CD4-positive, alpha-beta T cell treated with Interleukin-15 for 4 hours (primary cell): ENCODE measurements at places on chromosomes 3 and 15.

DNA sequence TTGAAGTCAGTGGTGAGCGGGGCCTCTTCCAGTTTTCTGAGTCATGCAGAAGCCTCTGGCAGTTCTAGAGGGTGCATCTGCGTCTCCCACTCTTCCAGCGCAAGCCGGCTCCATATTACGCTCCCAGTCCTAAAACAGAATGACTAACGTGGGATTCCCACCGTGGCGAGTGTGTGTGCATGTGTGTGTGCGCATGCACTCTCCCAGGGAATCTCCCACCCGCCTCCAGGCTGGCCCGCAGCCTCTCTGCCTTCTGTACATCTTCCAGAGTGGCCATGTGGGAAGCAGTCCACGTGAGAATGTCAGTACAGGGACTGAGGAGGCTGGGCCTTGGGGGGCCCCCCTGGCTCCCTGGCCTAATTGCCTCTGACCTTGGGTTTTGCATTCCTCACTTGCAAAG is 87.7 kb downstream of the LSM3 start:
- DNase-seq = no peak

- no peak for DNase-seq
Observed at GRCh38 chr3:63067999-63068645, 192.9 kb upstream of the CADPS start.

- no peak for DNase-seq
Observed at GRCh38 chr3:165464736-165465135, 268.6 kb upstream of the SLITRK3 start.

GRCh38 chr3:183265834-183266417 is 12.9 kb downstream of the B3GNT5 start:
- peak; percentile 34 for DNase-seq

GRCh38 chr3:15610082-15610759 is 8.7 kb downstream of the BTD start:
- no peak for DNase-seq

- no peak for DNase-seq
Observed at GRCh38 chr3:112425858-112426750, 73.2 kb downstream of the BTLA start.

GRCh38 chr15:76636059-76636458 is 269.1 kb downstream of the SCAPER start:
- DNase-seq = no peak

DNA sequence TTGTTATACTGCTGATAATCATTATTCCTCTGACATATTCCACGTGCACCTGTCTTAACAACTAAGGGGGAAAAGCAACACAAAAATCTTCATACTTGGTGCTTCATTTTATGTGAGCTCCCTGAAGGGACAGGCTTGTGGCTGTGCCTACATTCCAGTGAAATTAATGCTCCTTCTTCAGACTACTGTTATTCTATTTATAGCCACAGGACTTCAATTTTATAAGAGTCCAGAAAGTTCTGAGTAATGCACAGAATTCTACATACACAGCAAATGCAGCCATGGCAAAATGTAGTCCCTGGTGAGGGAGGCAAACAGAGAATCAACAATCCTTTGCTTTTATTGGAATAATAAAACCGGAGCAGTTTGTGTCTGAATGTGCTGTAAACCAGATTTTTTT is 417.1 kb downstream of the RBMS3 start:
- no peak for DNase-seq

- DNase-seq = no peak
Observed at GRCh38 chr15:69540622-69541021, 88.0 kb downstream of the RPLP1 start.

DNA sequence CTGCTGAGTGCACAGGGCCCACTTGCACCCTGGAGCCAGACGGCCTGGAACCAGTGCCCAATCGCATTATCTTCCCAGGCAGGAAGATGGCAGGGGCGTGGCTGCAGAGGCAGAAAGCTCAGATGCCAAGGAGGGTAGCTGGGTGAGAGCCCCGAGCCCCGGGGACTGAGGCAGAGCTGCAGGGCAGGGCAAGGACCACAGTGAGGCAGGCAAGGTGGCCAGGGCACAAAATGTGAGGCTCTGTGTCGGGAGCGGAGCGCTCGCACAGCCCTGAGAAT is 1.6 kb upstream of the CCDC33 start:
- no peak for DNase-seq

DNA sequence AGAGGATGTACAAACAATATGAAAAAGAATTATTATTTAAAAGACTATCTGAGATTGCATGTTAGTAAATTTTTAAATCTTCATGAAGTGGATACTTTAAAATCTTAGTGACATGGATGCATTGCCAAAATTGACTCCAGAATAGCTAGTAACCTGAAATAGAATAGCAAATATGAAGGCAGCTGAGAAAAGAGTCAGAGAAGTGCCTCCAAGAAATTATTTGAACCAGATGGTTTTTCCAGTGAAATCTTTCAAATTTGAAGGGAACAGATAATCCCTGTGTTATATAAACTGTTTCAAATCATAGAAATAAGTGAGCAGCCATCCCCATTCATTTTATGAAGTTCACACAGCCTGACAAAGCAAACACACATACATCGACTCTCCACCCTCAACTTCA is 29.6 kb downstream of the FSIP1 start:
- DNase-seq = no peak

- DNase-seq = no peak
Observed at GRCh38 chr3:72245183-72245811, 460.3 kb upstream of the PROK2 start.

DNA sequence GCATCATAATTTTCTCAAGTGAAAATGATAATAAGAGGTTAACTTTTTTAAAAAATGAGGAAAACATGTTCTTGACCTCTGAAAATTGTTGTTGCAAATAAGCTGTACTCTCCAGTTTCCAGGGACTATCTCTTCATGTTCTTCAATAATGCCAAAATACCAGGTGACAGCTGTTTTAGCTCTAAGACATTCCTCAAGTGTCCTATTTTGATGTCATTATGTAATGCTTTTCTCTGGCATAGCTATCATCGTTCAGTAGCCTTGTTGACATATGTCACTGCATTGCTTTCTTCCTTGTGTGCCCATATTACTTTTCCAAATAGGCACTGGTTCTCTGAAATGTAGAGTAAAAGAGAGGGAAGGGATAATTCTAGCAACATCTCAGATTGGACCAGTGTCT is 5.7 kb upstream of the FILIP1L start:
- DNase-seq = no peak

DNA sequence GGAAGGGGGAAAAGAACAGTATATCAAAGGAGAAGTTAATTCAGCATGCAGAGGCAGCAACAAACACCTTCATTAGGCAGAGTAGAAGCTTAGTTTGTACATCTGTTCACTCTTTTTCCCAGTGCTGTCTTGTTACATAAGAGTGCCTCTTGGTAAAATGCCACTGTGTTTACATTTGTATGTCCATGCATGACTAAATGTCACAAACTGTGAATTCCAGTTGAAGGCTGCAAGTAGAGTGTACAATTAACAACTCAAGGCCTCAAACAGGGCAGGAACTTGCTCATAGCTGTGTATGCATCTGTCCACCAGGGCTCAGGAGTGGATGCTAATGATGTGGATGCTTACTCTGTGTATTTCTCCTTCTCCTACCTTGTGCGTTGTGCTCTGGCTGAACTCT is 214.2 kb upstream of the TPM1 start:
- DNase-seq = no peak

DNA sequence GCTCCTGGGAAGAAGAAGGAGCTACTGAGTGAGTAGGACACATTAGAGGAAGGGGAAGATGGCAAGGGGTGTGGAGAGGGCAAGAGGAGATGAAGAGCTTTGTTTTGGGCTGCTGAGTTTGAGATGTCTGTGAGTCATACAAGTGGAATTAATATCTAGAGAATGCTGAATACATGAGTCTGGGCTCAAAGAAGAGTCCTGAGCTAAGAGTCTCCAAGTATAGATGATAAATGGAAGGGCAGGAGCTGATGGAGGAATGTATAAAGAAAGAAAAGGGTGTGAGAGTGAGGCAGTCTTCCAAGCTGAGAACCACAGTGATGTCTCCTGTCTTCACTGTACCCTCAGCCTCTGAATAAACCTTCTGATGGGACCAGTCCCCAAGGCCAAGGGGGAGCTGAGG is 205.5 kb upstream of the MRPL3 start:
- DNase-seq = no peak

GRCh38 chr15:32859251-32859650 is 141.4 kb downstream of the GREM1 start:
- no peak for DNase-seq

- DNase-seq = peak; percentile 4
Observed at GRCh38 chr15:82986442-82986780, 401 bp downstream of the RAMAC start.

DNA sequence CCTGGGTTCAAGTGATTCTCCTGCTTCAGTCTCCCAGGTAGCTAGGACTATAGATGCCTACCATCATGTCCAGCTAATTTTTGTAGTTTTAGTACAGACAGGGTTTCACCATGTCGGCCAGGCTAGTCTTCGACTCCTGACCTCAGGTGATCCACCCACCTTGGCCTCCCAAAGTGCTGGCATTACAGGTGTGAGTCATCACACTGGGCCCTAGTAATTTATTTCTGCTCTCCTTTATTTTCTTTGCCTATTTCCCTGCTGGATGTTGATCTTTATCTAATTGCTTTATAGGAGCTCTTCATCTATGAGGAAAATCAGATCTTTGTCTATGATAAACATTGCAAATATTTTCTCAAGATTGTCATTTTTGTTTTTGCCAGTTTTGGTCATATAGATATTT is 31.7 kb downstream of the UQCC5 start:
- no peak for DNase-seq

DNA sequence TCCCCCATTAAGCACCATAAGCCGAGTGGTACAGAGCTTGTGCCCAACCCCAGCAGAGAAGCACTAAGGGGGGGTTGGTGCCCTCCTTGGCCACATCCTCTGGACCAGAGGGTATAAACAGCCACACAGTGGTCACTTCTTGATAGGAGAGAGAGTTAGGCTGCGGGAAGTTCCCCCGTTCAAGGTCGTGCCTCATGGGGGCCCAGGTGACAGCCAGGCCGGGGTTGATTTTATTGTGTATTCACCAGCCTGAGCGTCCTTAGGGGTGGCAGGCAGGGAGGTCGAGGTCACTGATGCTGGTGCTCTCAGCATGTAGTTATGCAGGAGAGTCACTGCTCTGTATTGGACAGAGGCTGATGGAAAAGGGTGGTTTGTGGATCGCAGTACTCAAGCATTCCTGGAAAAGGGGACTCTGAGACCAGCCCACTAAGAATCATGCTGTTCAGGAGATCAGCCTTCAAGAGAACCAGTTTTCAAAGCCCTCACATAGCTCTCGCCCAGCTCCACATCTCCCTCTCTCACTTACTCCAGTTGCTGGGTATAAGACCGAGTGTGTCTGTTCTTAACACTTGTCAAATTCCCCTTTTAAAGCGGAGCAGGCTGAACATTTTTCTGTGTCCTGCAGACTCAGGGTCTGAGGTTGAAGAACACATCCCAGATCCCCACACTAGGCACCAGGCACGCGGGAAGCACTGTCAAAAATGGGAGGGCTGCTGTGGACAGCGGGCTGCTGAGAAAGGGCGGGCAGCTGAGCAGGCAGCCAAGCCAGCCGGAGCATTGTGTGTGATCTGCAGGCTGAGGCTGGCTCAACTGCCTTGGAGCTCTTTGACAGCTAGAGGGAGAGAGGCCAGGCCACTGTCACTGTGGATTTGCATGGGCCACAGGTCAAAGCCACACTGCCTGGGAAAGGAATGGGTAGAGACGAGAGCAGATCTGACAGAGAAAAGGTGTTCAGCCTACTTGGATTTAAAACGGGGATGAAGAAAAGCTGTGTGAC is 279.3 kb upstream of the LRRFIP2 start:
- DNase-seq = no peak

DNA sequence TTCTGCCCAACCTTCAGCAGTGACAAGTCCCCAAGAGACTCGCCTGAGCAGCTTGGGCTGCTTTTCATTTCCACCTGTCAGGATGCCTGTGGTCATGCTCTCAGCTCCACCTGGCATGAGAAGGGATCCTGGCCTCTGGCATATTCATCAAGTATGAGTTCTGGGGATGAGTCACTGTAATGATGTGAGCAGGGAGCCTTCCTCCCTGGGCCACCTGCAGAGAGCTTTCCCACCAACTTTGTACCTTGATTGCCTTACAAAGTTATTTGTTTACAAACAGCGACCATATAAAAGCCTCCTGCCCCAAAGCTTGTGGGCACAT is 3.5 kb downstream of the MYD88 start:
- DNase-seq = no peak

DNA sequence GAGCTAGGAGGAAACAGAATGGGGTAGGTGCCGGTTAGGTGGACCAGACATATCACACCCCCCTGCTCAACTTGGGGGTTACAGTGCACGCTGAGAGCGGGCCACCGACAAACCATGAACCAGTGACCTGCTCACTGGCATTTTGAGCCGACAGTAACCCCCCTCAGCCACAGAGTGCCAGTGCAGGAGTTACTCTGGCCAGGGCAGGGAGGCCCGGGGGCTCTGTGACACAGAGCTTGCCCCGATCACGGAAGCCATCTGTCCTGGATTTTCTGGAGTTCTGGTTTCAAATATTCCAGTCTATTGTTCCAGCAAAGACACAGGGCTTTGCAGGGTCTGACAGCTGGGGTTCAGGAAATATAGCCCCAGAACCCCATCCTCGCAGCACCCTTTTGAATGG is 225.2 kb downstream of the VPS13C start:
- no peak for DNase-seq

DNA sequence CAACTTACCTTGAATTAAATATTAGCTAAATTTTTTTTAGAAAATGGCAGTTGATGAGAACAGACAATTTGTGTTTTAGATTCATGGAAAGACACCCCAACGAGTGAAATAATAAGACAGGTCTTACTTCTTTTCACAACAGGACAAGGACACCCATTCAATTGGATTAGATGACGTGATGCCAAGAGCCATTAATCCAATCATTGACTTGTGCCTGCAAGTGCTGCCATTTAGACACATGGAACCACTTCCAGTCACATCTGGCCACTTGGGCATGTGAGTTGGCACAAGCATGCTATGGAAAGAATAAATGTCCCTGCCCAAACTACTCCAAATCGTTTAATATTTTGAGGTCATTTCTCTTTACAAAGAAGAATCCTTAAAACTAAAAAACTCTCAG is 1308.8 kb downstream of the ROBO2 start:
- DNase-seq = no peak

DNA sequence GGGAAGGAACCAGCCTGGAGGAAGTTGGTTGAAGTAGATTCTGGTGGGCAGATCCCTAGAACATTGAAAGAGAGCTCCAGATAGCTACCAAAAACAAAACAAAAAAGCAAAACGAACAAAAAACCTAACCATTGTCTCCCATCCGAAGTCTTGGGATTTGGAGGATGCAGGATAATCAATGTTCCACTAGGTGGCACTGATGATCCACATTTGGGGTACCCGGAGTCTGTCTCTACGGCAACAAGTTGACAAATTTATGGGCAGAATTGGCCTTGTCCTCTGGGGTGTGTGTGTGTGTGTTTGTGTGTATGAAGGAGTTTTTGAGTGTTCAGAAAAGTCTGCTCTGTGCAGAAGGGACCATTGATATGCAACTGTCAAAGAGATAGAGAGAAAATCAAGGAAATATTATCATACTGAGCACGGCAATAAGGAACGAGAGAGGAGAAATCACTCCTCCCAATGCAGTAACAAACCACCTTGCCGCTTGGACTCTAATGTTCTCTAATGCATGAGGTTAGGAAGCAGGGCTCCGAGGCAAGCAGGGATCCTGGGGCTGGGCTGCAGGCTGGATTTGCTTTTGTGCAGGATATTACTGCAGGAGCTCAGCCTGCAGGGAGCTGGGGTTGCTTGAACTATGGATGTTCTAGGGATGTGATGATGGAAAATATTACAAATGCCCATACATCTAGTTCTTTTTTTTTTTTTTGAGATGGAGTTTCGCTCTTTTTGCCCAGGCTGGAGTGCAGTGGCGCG is 59.8 kb upstream of the KLHL25 start:
- peak; percentile 69 for DNase-seq
